ENCODE measurements at places on chromosomes 6 and 20.

GRCh38 chr6:142940487-142940886 is 4.5 kb downstream of the HIVEP2 start:
- DNase-seq: no peak

GRCh38 chr20:31927627-31928159 is 24.2 kb downstream of the PDRG1 start:
- no peak for DNase-seq

GRCh38 chr6:27767851-27768250 is 144.3 kb downstream of the OR2B2 start:
- no peak for DNase-seq

DNA sequence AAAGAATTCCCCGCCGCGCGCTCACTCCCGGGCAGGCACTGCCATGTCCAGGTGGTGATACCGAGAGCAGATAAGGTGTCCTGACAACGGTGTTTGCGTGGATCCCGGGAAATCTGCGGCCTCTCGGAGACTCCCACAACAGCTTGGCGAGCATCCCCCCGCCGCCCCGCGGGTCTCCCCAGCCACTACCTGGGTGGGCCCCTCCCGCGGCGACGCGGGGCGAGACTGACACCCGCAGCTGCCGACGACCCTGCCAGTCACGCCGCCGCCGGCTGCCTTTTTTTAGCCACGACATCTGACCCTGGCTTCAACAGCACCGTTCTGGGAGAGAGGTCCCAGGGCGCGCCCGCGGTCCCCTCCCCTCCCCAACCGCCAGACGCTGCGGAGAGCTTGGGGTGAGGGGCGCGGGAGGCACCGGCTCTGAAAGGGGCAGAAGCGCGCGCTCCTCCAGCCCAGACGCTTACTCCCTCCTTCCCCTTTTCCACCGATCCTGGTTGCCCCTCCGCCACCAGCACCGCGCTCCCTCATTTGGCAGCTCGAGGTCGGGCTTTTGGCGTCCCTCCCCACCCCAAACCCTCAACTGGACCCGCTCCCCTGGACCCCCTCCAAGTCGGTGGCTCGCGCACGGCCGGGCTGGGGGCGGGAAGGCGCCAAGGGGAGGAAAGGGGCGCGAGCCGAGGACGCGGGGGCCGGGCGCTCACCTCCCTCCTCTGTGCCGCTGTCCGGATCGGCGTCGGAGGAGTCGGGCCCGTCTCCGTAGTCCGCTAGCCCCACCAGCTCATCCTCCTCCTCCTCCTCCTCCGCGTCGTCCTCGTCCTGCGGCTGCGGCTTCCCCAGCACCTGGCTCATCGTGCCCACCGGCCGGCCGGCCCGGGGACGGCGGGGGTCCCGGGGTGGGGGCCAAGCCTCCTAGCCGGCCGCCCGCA is 665 bp downstream of the RRAGD start:
- DNase-seq: no peak

DNA sequence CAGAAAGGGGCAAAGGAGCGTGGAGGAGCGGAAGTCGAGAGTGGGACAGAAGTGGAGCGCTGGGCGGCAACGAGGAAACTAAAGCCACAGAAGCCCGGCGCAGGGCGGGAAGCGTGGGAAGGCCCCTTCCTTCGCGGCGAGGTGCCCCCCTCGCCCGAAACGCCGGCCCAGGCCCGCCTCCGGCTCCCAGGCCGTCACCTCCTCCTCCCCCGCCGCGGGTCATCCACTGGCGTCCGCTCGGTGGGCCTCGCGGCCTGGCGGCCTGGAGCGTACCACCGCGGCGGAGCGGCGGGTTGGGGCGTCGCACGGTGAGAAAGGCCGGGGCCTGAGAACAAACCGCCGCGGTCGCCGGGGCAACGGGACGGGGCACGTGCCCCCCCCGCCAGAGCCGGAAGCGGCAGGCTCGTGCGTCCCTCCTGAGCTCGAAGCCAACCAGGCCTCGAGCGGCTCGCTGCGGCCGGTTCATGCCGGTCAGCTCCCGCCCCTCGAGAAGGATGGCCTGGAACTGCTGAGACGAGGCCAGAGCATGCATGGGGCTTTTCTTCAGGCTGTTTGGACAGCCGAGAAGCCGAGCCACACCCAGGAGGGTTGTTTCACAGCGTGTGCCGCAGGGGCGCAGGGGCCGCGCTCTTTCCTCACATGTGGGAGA is at the start of gene TCP11:
TCP11 (minus strand) TSS at position 333 of the 649 bp plus-strand sequence. CDS start 469 bp downstream, outside the sequence.
- DNase-seq: no peak

GRCh38 chr6:116666869-116667268 is 1.7 kb downstream of the ZUP1 start:
- no peak for DNase-seq

- no peak for DNase-seq
These were observed 180.0 kb downstream of the TMEM242 start for GRCh38 chr6:157143171-157143889.

- no peak for DNase-seq
These were observed 42.3 kb upstream of the FRMD1 start for GRCh38 chr6:168121303-168121665.

DNA sequence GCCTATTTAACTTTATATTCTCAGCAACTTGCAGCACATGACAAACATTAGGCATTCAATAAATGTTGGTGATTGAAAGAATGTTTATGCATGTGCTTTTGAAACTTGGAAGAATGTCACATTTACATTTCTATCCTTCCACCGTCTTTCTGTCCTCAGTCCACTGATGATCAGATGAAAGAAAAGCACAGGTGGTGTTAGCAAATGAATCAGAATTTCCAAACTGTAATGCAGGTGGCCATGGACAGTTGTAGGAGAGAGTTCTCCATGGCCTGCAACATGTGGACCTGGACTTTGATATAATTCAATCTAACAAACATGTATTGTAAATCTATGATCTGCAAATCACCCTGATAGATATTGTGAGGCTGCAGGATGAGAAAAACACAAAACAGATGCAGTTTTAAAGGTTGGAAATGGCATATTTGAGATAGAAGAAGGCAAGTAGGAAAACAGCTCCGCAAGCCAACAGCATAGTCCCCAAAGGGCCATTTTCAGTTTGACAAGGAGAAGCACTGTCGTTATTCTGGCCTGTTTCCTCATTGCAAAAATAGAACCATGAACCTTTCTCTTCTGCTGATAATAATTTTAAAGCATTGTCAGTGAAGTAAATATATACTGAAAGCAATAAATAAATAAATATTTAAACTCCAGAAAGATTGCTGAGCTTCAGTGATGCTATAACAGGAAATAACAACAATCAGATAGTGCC is 119.4 kb downstream of the AIG1 start:
- DNase-seq: no peak

GRCh38 chr6:87364602-87365252 is 20.1 kb downstream of the C6orf163 start:
- DNase-seq: no peak

DNA sequence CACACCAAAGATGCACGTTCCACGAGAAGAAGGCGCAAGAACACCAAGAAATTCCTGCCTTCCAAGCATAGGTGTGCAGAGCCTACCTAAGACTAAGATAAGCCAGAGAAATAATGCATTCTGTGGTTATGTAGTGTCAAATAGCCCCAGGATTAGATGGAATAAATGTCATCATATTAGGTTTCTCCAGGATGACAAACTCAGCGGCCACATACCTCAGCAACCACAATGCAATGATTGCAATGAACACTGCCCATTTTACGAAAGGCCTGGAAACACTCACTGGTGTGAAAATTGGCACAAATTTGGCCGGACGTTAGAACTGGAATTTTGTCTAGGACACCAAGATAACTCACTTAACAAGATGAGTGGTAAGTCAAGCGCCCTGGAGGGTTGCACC is 129.7 kb downstream of the SLC22A3 start:
- DNase-seq: no peak

- DNase-seq: peak; percentile 54
These were observed 17.6 kb upstream of the ENTPD6 start for GRCh38 chr20:25177890-25178321.

DNA sequence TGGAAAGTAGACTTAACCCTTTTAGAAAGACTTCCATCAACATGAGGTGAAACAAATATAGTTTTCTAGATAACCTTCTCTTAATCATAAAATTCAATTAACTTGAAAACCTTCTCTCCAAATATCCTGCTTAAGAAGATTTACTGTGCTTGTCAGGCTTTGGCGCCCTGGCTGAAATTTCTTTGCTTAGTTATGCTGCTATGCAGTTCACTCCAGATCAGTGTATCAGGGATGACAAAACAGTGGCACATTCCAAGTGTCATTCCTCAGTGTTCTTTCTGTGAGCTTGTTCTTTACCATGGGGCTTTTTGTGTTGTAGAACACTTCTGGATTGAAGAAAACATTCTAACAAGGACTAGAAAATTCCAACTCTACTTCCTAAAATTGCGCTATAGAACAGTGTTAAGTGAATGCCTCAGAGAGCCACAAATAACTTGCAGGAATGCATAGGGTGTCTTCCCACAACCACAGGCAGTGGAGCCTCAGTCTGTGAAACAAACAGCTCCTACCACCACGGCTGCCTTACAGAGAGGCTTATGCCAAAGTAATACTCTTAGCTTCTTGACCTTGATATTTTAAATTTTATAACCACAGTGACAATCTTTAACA is 443.6 kb downstream of the CDC5L start:
- DNase-seq: no peak

DNA sequence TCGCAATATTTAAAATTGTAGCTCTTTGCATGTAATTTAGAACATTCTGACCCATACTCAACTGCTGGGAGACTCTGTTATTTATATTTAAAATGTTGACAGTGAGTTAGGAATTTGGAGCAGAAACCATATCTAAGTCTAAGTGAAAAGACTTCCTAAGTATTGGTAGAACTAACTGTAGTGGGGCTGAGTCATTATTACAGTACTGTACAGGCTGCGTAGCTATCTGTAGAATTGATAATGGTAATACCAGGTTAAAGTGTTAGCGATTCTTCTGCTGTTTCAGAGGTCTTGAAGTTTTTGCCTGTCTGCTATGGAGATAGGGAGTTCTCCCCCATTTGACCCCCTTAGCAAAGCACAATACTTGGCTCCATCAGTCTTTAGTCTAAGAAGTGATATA is 3.6 kb downstream of the TOP1 start:
- DNase-seq: no peak

GRCh38 chr6:167695831-167696230 is 130.9 kb upstream of the AFDN start:
- no peak for DNase-seq

DNA sequence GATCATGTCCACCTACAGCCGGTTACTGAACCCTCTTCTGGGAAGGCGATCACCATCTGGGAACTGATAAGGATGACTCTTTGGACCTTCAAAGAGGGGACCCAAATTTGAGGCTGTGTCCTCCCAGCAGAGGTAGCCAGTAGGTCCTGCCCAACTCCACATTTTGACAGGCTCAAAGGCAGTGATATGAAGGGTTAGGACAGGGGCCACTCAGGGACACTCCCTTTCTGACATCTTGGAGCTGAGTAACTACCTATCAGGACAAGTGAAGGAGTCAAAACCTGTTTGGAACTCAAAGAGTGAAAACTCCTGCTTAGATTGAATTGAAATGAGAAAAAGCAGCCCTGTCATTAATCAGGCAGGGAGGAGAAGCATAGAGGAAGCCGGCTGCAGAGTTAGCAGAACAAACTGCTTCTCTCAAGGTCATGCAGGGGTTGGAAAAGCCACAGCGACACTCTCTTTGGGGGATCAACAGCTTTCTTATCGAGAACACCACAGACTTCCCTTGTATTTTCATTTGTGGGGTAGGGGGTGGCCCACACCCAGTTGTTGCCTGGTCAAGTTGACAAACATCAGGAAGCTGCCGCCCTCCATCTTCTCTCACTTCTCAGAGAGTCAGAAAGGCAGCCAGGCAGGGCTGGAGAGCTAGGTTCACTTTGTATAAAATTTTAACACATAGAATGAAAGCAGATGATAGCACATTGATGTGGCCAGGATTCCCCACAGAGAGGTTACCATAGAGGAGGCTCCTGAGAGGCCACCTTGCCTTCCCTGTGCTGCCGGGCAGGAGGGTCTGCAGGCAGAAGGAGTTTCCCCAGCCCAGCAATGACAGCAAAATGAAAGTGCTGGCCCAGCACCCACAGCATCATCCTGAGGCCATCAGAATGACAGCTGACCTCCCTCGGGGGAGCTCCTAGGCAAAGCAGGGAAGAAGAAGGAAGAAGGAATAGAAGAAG is 47.6 kb downstream of the AGPAT4 start:
- DNase-seq: no peak

DNA sequence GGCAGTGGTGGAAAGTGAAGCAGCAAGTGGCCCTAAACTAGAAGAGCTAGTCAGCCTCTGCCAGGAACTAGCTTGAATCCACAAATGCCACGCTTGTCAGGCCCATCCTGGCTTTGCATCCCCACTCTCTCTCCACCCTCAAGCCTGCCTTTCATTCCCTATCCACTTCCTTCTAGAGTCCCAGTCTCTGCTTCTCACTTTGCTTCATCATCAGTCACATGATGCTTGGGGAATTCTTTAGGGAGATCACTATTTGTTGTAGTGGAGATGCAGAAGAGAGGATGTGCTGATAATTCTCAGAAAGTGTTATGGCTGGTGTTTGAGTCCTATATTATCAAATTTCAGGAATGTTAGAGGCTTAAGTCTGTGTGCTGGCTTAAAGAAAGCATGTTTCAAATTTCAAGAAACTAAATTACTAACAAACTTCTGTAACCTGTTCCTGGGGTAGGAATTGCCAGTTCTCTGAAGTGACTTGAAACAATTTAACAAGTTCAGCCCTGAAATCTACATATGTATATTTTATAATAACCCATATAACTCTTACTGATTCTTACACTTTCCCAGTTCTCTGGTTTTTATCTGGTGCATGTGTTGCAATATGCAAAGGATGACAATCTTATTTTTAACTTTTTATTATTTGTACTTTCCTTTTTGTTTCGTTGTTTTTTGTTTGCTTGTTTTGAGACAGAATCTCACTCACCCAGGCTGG is 7.5 kb downstream of the TRIM39 start:
- DNase-seq: no peak

Data from H54 (cell line).